Nasal cavity respiratory epithelium epithelial cell of viscerocranial mucosa (primary cell): ENCODE measurements at places on chromosomes 4 and X. TPM values are rescaled to one million over a fixed set of nuclear protein-coding genes. Genes with fewer than 3 reads are reported as not detected.

Gene JAKMIP1
- not detected in 2 replicates for total RNA-seq

Gene MAGEC1
- not detected in 2 replicates for total RNA-seq

Gene SOWAHB
- total RNA-seq, result 15.0 and 15.4 TPM in 2 replicates

Gene GPC4
- 0.34 and 6.0 TPM in 2 replicates for total RNA-seq

Gene NEUROG2
- total RNA-seq, result not detected in 2 replicates

Gene ARAF
- total RNA-seq, result 8.9 and 17.8 TPM in 2 replicates
